SK-N-SH treated with all-trans-retinoic acid at 6 μM for 48 hours (cell line): ENCODE measurements at places on chromosomes 13 and 19.
A peak's percentile ranks its signal among the peaks of the same experiment; 100 is the strongest.

DNA sequence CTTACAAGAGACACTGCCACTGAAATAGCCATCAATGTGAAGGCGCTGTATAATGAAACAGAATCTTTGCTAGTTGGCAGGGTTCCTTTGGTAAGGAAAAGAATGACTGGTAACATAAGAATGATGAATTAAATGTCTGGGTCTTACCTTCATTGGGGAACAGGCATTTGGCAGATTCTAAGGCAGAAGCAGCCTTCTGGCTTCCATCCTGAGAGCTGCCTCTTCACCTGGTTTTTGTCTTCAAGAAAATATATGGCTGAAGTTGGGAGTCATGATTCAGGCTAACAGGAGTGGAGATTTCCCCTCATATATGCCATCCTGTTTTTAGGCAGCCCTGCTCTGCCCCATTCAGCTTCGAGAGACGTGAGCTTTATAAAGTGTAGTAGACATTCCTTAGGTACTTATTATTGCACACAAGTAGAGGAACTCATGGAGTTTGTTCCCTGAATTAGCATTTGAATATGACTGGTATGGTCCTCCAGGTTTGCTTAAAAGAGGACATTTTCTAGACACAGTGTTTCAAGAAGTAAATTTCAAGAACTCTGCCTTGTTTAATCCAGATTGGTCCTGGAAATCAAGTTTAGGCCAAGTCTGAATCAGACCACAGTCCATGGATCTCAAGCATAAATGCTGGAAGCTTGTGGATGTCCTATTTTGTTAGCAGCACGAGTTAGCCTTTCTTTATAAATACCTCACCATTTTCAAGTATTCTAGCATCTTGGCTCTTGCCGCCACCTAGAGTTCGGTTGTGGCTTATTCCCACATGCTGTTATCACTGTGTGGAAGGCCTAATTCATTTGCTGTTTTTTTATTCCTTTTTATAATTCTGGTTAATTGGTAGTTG lies 56.2 kb upstream of the AKAP11 start:
- peak; percentile 94 for ATAC-seq

- no peak for ATAC-seq
These were observed 9.6 kb downstream of the CYP2F1 start for GRCh38 chr19:41123716-41124294.

- ATAC-seq: no peak
These were observed 778.8 kb upstream of the SLITRK5 start for GRCh38 chr13:86892330-86892729.

DNA sequence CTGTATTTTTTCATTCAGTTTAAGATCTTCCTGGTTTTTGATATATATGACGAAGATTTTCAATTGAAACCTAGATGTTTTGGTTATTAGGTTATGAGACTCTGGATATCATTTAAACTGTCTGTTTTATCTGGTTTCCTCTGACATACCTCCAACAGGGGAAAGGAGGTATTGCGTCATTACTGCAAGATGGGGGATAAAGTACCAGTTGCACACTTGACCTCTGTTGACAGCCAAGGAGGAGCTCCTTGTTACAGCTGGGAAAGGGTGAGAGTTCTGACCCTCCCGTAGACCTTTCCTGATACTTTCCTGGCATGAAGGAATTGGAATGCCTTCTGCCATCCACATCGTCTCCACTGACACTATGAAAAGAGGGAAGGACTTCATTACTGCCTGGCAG lies 82.0 kb upstream of the SHISA2 start:
- no peak for ATAC-seq

DNA sequence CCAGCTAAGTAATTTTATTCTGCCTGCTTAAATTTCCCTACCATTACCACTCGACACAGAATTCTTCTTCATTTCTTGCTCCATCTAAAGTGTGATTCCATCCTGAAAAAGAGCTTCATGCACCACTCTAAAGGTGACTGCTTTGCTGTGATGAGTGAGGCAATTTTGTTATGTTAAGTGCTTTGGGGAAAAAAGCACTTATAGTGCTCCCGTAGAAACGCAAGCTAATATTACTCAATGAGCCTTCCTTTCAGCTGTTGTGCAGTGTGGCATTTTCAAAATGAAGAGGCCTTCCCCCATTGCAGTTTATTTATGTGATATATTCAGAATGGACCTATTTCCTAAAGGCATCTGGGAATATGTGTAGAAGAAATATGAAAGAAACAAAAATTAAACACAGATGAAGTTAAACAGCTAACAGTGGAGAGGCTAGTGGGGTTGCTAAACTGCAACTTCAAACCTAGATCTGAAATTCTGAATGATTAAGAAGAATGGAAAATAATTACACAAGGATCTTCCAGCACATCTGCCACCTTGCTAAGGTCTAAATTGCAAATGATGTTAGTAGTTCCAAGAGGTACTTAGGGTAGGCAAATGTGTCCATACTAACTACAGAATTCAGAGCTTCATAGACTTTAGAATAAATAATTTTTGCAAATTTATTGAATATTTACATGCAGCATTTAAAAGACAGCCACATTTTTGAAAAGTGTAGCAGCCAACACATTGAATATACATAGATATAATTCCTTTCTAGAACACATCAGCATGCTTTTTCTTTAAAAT lies 211.7 kb downstream of the DCT start:
- ATAC-seq: no peak

DNA sequence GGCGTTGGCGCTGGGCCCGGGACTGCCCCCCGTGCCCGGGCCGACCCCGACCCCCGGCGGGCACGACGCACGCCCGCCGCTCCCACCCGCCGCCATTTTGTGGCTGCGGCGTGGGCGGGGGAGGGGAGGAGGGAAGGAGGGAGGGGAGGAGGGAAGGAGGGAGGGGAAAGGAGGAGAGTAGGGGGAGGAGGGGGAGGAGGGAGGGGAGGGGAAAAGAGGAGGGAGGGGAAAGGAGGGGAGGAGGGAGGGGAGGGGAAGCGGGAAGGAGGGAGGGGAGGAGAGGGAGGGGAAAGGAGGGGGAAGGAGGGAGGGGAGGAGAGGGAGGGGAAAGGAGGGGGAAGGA lies at the start of gene BTBD2:
BTBD2 (minus strand) TSS at position 107 of the 343 bp plus-strand sequence; CDS start at position 96, 11 bp downstream.
- no peak for ATAC-seq

- ATAC-seq: no peak
These were observed 9.8 kb downstream of the DAZAP1 start for GRCh38 chr19:1417145-1417544.

DNA sequence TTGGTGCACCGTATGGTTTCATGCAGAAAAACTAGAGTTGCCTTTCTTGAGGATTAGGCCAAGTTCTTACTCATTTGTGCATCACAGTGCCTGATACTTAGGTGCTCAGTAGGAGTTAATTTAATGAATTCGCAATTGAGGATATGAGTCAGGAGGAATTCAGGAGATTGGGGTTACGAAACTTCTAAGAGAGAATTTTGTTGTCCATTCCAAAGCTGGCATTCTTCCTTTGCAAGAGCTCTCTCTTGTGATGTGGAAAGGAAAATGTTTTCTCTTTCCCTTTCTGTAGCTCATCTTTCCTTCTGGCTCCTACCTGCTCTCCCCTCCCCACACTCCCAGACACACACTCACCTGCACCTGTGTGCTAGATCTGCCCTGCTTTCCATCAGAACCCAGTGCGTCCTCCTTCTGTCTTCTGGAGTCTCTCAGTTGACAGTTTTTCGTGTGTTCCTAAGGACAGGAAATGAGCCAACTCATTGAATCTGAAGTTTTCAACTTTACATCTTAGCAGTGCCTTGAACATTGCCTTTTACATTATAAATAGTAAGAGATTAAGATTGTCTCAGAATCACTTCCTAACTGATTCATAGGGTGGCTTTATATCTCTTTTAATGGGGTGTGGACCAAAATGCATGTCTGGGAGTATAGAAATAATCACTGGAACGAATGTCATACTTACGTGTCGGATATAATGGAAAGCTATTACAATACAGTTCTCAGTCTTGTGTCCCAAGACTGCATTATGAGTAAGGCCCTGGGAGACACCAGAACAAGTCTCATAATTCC lies 19.7 kb upstream of the ERCC5 start:
- ATAC-seq: peak; percentile 90

- no peak; the same call in 1 of the 3 replicates for ATAC-seq
These were observed 53.2 kb downstream of the C13orf42 start for GRCh38 chr13:51057906-51058305.

- peak; percentile 57 for ATAC-seq
These were observed 42.7 kb upstream of the GAS6 start for GRCh38 chr13:113906571-113906970.

DNA sequence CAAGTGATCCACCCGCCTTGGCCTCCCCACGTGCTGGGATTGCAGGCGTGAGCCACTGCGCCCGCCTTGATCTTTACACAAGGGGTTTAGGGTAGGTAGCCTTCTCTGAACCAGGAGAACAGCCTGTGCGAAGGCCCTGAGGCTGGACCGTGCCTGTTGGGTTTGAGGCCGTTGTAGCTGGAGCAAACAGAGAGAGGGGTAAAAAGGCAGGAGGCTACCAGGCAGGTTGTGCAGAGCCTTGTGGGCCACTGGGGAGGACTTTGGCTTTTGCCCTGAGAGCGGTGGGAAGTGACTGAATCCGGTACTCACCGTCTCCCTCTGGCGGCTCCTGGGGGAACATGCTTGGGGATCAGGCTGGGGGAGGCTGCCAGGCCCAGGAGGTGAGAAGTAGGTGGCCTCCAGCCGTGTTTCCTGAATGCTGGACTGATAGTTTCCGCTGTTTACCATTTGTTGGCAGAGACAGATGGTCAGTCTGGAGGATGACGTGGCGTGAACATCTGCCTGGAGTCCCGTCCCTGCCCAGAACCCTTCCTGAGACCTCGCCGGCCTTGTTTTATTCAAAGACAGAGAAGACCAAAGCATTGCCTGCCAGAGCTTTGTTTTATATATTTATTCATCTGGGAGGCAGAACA lies 24.6 kb downstream of the SPC24 start:
- ATAC-seq: peak; percentile 90

DNA sequence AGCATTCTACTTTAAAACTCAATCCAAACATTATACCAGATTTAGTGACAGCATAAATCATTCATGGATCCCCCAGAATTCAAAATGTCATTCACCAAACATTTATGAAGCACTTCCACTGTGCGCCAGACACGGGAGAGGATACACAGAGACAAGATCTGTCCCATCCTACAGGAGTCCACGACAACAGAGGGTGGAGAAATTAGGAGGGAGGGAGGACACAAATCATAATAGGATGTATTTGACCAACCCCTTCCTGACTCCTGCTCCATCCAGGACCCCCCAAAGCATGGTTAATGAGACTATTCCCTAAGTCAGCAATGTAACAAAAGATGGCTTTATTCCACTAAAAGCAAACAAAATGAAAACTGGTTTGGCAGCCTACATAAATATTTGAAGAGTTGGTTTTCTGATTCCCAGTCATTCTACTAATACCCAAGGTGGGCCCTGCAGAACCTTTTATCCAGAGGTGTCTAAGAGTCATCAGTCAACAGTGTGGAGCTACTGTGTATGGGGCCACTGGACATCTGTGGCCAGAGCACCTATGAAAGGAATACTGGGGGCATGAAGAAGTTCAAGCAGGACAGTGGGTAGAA lies 62.8 kb upstream of the DOCK9 start:
- ATAC-seq: no peak

- no peak for ATAC-seq
These were observed 74.2 kb upstream of the RFC3 start for GRCh38 chr13:33743438-33744368.

DNA sequence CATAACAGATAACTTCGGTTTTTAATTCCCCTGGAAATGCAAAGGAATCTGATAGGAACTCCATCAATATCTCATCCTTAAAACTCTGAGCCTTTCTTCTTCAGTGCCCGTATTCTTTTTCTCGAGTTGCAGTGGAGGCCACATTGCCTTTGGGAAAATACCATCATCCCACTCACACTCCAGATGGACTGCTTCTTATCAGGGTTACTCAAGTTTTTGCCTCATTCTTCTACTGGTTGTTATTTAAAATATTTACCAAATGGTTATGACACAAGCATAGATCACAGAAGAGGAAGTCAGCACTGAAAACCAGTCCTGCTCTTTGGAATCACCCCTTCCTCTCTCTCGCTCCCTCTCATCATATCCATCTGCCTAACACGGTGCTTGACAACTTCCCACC lies 1020.5 kb upstream of the SLC10A2 start:
- no peak for ATAC-seq

GRCh38 chr13:99227909-99228688 lies 27.4 kb downstream of the UBAC2 start:
- ATAC-seq: no peak

GRCh38 chr13:22018076-22018835 lies 347.4 kb downstream of the FGF9 start:
- ATAC-seq: no peak

DNA sequence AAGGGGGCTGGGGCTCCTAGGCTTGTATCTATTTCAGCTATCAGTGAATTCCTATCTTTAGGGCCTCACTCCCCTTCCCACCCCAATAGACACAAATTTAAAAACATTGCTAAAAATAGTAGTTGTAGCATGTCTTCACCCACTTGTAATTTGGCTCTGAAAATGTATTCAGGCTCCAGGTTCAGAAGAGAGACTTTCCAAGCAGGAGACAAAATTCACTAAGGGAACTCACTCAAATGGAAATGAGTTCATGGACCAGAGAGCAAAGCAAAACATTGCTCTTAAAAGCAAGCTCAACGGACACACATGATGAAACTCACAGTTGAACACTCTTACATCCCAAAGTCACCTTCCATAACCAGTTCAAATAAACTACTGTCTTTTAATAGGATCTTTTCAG lies 36.8 kb downstream of the PHF11 start:
- no peak for ATAC-seq

DNA sequence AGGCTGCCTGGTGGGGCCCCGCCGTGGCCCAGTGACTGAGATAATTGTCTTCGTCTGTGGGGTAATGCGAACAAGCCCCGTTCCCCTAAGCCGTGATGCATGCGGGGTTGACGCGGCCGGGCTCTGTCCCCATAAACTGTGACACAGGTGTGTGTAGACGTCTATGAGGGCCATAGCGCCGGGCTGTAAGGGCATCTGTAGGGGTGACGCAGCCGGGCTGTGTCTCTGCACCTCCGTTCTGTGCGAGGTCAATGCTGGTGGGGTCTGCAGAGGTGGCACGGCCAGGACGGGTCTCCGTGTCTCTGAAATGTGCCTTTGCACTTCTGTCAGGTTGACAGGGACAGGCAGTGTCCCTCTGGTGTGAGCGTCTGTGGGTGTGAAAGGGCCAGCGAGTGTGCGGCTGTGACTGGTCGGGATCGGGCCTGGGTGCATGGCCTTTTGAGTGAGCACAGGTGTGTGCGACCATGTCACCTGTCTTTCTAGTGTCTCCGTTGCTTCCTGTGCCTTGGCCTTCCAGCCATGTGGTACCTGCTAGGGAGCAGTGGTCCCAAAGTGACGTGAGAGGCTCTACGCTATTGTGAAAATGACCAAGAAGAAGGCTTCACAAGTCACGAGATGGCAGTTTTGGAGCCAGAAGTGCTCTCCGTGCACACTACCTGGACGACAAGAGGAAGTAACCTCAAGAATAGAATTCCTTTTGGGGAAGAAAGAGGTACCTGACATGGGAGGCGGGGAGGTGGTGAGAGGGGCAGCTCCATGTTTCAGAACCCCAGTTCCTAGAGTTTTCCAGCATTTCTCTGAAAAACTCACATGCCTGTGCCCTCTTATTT lies 16.4 kb upstream of the ZNF331 start:
- peak; percentile 11 for ATAC-seq

DNA sequence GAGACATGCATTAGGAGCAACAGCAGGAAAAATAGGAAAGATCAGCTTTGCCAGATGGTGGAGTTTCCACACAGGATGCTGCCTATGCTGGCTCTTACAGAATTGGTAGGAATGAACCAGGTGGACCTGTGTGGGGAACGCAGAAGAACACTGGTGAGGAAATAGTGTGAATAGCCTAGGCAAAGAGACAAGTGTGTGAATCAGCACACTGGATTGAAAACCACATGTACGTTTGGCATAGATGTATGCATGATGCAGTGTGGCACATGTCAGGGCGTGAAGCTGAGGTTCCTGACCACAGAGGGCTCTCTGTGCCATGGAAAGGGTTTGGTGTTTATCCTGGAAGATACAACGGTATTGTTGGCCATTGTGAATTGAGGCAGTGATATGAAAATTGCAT lies 156.5 kb upstream of the SLC10A2 start:
- ATAC-seq: no peak
